ENCODE measurements at places on chromosomes 2 and 18.

GRCh38 chr2:186590759-186591505, 1.1 kb downstream of the ITGAV start:
- DNase-seq, result no peak

- no peak for DNase-seq
Measured at GRCh38 chr18:63829886-63830285, 54.7 kb downstream of the SERPINB7 start.

GRCh38 chr2:112665113-112665780, 19.5 kb downstream of the SLC20A1 start:
- no peak for DNase-seq

DNA sequence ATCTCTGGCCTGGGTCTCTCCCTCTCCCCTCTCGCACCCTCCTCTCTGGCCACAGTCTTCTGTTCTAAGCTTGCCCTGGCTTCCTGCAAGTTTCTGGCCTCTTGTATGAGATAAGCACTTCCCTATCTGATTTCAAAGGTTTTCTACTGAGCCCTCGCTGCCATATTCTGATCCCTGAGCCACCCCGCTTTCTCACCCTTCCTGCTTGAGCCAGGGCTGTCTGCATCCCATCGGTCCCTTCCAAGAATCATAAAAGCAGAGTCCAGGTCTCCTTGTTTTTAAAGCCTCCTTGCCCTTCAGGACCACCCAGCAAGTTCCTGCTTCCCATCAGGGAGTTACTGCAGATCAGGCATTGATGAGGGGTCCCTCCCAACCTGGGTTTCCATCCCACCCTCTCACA, 110.2 kb downstream of the PRKCE start:
- no peak for DNase-seq

DNA sequence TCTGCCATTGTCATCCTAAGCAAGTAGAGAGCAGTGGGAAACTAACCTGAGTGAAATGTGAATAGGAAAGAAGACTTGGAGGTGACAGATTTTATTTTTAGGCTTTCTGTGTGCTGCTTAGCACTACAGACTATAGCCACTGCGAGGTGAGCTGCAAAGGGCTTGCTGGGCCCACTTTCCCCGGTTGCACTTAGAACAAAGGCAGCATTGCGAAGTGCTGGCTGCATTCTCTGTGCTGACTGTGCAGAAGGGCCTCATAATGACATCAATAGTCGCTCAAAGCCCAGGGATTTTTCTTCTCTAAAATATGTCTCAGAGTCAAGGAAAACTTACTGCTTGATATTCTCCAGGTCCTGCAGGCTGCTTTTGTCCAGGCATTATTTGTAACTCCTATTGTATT, 592.1 kb downstream of the TDRD15 start:
- no peak for DNase-seq
